Inflammatory macrophage treated with lipopolysaccharide for 4 hours (primary cell): ENCODE measurements at places on chromosomes 16 and 17.

GRCh38 chr16:31223044-31223443 lies 6.1 kb upstream of the PYDC1 start:
- DNase-seq, result no peak

DNA sequence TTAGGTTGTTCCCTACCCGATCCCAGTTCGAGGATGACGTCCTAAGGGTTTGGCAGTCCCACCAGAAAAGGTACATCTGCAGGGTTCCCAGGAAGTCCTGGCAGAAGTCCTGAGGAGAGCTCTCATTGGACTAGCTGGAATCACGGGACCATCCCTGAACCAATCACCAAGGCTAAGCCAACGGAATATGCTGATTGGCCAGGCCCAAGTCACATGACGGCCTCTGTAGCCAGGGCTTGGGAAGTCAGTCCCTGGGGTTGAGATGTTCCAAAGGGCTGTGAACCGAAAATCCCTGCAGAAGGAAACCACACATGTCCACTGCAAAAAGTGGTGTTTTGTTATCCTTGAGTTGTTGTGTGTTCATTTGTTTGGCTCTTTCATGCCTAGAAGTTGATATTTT lies 68.2 kb upstream of the ZNF423 start:
- no peak for DNase-seq

GRCh38 chr16:89904606-89905510 lies 13.8 kb upstream of the MC1R start:
- no peak for DNase-seq

- DNase-seq, result peak; percentile 8
Measured at GRCh38 chr17:59361916-59362810, 30.7 kb downstream of the YPEL2 start.

DNA sequence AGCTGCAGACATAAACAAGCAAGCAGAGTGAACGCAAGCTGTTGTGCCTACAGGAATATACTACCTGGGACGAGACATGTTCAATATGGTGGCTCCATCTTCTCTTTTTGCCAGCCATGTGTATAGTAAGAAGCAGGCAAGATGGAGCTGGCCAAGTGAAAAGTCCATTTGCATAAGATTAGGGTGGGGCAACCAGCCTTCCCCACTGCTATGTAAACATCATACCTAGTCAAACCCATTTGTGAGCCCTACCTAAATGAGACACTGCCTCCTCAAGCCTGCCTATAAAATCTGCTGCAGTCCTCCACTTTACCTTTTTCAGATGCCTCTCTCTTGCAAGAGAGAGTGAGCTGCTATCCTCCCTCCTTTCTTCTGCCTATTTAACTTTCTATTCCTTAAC lies 370.1 kb upstream of the PMFBP1 start:
- DNase-seq, result no peak

- no peak for DNase-seq
Measured at GRCh38 chr17:56489980-56490379, 103.5 kb upstream of the NOG start.

DNA sequence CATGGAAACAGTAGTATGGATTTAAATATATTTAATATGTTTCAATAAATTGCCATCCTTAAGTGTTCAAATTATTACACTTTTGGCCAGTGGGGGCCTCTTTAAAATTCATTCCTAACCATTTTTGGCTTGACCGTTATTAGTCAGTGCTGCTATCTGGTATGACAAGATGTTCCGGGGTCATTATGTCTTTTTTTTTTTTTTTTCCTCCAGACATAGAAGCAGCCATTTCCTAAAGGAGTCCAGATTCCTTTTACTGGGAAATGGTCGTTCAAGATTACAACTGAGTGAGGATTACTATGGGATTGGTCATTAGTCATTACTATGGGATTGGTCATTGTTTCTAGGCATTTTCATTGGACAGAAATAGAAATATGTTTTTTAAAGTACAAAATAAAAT lies 53.4 kb downstream of the NF1 start:
- DNase-seq, result no peak

DNA sequence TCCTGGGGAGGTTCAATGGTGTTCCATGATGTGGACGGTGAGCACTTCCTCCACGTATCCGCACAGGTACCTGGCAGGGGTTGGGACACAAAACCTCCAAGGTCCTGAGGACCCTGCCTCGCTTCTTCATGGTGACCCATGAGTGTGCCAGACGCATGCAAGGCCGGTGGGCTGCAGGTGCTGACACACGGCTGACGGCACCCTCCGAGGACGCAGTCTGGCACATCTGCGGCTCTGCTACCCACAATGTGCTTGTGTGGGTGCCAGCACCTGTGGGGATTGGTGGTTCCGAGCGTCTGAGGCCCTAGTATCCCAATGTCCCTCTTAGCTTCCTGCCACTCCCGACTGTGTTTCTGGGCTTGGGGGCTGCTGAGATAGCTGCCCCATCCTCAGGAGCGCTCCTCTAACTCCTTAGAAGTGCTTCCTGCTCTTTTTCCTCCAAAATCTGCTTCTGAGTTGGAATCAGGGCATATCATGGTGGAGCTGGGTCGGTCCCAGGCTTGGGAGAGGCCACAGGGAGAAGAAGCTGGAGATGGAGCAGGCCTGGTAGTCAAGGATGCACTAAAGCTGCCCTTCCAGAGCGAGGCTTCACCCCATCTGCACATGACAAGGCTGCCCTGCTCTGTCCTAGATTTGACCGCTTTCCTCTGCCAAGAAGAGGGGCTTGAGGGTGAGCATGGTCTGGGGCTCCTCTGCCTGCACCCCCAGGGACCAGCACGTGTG lies 1.6 kb downstream of the CYGB start:
- DNase-seq, result no peak
